ENCODE measurements at places on chromosomes 6 and 20.

DNA sequence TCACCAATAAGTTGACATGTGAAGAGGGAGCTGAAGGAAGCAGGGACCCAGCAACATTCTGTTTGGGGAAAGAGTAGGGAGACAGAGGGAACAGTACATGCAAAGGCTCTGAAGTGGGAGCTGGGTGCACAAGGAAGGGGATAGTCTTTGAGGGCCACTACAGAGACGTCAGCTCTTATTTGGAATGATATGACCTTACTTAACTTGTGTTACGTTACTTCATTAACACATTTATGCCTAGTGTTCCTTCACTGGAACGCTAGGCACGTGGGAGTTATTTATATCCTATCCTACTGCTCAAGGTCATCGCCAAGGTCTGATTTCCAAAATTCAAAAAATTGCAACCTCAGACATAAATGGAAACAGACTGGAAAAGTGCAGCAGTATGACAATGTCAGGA, 20.2 kb downstream of the NAPB start:
- DNase-seq = no peak

- no peak for DNase-seq
Observed at GRCh38 chr6:169232507-169232931, 21.1 kb downstream of the THBS2 start.

DNA sequence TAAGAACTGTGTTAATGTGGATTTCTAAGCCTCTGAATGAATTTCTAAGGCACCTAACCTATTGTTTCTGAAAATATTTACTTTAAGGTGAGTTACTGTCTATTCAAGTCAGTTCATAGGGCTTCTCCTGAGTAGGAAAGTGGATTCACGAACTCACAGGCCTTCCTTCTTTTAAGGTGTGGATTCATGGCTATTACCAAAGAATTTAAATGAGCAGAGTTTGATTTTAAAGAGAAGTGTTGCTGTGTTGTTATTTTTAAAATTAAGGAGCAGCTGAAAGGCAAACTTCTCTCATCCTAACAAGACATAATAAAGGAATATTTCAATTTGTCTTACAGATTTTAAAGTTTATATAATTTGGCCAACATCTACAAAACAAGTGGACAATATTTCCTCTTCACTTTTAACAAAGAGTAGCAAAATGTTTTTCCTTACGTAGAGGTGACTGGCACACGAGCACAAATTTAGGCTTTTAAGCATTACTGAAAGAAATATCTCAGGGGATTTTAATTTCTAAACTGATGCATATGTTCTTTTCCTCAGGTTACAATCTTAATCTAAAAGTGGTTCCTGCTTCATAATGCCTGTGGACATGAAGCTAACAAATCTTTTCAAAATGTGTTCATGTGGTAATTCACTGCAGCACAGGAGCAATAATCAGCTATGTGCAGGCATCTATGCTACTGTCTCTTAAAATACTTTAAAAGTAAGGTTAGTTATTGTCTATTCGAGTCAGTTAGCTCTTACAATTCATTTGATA, 602 bp upstream of the TSPYL4 start:
- DNase-seq = no peak

GRCh38 chr20:38059832-38060231, 26.3 kb downstream of the RPRD1B start:
- DNase-seq = no peak

- DNase-seq = no peak
Observed at GRCh38 chr20:348972-349841, 2.3 kb downstream of the NRSN2 start.

GRCh38 chr6:158040804-158041347, 59.2 kb downstream of the SYNJ2 start:
- no peak for DNase-seq

- DNase-seq = no peak
Observed at GRCh38 chr6:5275497-5275896, 14.2 kb downstream of the FARS2 start.

DNA sequence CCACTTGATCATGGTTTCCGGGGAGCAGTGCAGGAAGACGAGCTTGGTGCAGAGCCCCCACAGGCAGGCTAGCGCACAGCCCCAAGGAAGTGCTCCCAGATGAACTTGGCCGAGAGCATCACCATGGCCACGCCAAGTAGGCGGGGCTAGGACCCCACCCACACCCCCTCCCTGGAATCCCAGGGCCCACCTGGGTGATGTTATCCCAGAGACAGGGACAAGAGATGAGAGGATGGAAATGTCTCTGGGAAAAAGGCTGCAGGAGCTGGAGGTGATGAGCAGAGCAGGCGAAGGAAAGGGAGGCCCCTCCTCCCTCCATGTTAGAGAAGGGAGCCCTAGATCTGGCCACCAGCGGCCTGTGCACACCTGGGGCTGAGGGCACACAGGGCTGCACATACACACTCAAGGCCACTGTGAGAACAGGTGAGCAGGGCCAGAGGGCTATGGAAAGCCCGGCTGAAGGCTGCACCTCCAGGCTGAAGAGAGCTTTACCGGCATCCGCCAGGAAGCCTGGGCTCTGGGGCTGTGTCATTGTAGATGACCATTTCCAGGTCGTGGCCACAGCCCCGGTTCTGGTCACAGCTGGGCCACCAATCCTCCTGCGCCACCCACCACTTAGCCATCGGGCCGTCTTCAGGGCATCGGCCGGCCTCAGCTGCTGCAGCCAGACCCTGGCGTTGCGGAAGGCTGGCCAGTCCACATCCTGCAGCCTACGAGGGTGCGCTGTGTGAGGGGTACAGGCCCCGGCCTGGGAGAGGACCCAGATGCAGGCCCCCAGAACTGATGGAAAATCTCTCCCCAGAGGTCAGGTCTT, 24.9 kb downstream of the NPEPL1 start:
- DNase-seq = no peak

- no peak for DNase-seq
Observed at GRCh38 chr20:48052475-48052835, 267.2 kb upstream of the SULF2 start.

DNA sequence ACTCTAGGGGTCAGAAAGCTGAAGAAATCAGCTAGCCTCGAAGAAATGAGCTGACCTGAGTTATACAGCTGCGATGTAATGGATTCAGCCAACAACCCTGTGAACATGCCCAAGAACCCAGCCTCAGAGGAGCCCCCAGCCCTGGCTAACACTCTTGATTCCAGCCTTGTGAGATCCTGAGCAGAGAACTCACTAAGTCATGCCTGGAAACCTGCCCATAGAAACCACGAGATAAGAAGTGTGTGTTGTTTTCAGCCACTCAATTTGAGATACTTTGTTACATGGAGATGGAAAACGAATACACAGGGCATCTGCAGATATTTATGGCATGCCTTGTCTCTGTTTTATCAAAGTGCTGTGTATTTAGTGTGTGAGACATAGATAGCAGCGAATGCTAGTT, 265.2 kb downstream of the QKI start:
- DNase-seq = no peak

GRCh38 chr6:19515939-19516338, 321.2 kb upstream of the ID4 start:
- no peak for DNase-seq

DNA sequence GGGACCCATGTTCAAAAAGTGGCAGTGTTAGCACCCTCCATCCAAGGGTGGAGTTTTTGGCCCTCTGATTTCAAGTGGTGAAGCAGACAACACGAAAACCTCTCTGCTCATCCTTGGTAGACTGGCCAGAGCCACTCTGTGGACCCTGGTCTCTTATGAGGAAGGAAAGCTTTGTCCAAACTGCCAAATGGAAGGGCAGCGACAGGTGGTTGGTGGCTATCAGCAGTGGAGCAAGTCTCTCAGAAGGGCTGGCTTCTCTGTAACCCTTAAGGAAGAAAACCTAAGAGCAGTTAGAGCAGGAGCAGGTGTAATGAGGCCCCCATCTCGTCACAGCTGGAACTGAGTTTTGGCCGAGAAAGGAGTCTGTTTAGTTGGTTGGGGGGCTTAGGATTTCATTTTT, 155.8 kb downstream of the SLC16A10 start:
- DNase-seq = no peak

DNA sequence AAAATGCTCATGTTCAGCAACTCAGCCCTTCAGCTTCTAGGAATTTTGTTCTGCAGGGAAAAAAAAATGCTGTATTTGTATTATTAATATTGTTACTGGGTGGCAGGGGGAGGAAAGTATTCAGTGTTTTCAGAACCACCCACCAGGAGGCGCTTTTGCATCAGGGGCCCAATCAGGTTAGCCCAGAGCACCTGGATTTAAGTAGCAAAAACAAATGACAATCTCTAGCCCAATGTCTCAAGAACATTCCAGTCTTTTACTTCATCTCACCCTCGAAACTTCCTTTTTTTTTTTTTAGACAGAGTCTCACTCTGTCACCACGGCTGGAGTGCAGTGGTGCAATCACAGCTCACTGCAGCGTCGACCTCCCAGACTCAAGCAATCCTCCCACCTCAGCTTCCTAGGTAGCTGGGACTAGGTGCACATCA, 635 bp upstream of the C20orf203 start:
- no peak for DNase-seq

DNA sequence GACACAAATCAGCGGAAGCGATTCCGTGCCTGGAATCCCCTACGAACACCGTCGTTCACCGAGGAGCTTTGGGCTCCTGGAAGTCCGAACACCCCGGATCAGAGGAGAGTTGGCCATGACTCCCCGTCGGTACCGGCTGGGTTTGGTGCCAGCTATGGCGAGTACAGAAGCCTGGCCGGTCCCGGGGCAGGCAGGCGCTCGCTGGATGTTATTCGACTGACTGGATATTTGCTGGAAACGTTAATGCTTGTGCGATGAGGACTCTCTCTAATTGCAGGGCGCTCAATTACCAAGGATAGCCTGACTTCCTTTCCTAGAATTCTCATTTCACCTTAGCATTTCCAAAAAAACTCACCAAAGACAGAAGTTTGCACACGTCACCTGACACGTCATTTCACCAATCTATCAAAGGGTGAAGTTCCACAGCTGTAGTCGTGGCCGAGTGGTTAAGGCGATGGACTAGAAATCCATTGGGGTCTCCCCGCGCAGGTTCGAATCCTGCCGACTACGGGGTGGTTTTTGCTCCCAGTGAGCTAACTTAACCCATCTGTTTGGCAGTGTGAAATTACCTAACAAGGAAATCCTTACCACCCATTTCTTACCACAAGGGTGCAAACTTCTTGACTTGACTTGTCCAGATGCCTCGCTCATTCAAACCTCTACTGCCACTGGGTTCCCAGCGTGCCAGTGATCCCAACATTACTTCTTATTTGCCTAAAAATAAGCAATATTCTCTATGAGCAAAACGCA, 22.7 kb upstream of the ZNF184 start:
- no peak for DNase-seq

- no peak for DNase-seq
Observed at GRCh38 chr20:24818056-24818455, 131.0 kb upstream of the CST7 start.

- no peak for DNase-seq
Observed at GRCh38 chr6:155528982-155529453, 73.4 kb upstream of the NOX3 start.

DNA sequence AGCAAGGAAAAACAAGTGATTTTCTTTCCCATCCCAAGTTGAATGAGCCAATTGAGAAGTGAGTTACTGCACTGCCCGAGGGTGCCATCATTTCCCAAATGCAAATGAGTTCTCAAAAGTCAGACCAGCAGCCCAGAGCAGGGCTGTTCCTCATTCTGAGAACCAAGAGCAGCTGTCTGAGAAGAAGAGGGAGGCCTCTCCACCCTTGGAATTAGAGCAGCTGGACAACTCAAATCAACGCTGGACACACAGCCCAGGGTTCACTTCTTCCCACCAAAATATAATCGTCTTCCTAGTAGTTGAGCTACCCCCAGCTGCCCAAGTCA, 4.6 kb upstream of the PREX1 start:
- DNase-seq = no peak

GRCh38 chr6:36851626-36852025, 12.4 kb upstream of the CPNE5 start:
- no peak for DNase-seq

DNA sequence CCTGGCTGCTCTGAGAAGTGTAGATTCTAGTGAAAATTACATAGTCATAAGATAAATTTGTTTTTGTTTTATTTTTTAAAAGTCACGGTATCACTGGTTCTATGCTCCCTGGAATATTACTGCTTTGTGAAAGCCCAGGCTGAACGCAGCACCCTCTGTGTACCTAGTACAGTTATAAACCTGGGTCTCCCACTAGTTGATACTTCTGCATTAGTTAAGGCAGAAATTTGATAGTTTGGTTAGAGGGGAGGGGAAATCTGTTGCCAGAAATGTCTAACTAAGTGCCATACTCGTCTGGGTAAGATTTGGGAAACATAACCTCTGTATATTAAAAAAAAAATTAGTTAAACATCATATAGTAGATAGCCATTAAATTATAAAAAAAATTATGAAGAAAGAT, 110.6 kb upstream of the TRAF3IP2 start:
- no peak for DNase-seq

- DNase-seq = no peak
Observed at GRCh38 chr6:38985839-38986238, 62.7 kb upstream of the GLP1R start.

- no peak for DNase-seq
Observed at GRCh38 chr20:54869765-54870164, 394.4 kb downstream of the DOK5 start.

- no peak for DNase-seq
Observed at GRCh38 chr20:9597547-9597946, 83.2 kb downstream of the LAMP5 start.

- DNase-seq = no peak
Observed at GRCh38 chr6:113184291-113184690, 672.9 kb upstream of the MARCKS start.

- DNase-seq = no peak
Observed at GRCh38 chr20:1499528-1500420, 8.6 kb upstream of the SIRPB2 start.

DNA sequence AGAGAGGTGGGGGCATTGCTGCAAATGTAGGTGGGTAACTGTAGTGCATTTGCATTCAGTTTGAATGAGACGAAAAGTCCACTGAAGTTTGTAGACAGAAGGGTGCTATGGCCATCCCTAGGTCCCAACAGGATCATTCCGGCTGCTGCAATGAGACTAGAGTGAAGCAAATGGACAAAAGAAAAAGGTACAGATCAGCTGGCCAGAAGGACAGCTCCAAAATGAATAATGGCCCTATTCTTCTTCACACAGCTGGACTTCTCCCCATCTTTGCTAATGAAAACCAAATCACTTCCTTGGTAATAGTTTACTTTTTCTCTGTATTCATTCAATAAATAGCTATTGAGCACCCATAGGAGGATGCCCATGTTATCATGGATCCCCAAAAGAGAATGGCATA, 56.4 kb upstream of the TPD52L1 start:
- DNase-seq = no peak

DNA sequence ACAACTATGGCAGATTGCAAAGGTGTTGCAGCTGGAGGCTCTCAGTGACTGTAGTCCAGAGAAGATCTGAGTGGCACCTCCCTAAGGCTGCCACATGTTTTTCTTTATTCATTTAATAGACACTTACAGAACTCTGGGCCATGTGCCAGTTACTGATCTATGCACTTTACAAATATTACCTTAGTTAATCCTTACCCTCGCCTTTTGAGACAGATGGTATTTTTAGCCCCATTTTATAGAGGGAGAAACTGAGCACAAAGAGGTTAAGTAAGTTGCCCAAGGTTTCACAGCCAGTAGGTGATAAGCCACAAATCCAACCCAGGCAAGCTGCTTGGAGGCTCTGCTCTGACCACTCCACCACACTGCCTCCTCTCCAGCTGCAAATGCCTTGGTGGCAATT, 6.5 kb upstream of the SCRT2 start:
- no peak for DNase-seq
